ENCODE measurements at places on chromosomes 4 and X.

- no peak for DNase-seq
These were observed 39.8 kb downstream of the MFAP3L start for GRCh38 chr4:169986369-169986768.

GRCh38 chr4:10552591-10553280 is 95.5 kb upstream of the ZNF518B start:
- no peak for DNase-seq

GRCh38 chr4:61427818-61428495 is 227.8 kb downstream of the ADGRL3 start:
- no peak for DNase-seq

DNA sequence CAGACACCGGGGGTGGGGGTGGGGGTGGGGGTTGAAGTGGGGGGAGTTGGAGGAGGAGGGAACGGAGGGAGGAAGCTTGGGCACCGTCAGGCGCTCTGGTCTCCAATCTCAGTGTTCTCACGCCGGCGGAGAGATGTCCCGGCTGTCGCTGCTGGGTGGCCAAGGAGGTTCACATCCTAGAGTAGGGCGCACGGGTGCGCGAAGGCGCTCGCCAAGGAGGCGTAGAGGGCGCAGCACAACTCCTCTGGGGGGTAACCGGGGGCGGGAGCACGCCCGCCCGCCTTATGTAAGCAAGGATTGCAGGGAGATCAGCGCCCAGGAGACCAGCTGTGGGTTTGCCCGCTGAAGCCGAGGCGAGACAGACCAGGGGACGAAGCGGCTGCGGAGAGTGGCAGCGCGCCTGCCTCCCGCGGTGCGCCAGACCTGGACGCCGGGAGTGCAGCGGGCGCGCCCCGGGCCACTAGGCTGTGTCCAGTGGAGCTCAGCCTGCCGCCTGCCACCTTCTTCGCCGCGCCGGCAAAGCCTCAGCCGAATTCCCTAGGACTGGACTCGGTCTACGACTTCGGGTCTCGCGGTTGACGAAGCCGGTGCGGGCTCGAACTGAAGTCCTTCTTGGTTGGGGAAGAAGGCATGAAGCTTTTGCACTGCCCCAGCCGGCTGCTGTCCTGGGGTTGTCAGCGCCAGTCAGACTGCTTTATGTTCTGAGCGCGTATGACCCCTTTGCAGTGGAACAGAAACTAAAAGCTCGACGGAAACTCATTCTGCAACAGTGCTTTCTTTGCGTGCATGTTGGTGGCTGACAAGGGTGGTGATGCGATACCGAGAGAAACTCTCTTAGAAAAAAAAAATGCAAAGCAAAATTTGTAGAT is 707 bp upstream of the UNC5C start:
- DNase-seq: no peak

- peak; percentile 32 for DNase-seq
These were observed 42.2 kb upstream of the CXCL8 start for GRCh38 chr4:73698217-73698616.

DNA sequence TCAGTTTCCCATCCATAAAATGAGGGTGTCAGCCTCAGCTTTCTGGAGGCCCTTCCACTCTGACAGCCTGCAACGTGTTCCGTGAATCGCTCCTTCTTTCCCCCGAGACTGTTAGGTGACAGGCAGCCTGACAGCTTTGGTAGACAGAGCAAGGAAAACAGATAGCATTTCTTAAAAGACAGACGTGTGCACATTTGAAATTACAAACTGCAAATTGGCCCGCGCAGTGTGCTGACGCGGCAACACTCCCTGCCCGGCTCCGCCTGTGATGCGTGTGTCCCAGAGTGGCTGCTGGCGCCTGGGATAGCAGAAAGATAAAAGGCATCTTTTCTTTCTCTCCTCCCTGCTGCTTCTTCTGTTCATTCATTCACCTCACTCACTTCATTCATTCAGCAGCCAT is 245.3 kb downstream of the AFAP1 start:
- DNase-seq: no peak

DNA sequence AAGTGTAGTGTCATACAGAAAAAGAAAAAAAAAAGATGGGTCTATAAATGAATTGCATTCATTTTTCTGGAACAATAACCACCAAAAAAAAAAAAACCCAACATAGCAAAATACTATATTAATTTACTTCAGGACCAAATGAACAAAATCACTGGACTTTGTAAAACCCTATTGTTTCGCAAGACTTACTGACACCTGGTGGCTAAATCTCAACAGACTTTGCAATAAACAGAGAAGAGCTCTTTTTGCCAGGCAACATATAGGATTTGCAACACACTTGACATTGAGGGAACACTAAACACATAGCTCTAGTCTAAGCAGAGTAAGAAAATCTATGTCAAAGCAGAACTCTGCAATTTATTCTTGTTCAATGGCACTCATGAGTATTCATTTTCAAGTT is 990.2 kb downstream of the STPG2 start:
- no peak for DNase-seq

DNA sequence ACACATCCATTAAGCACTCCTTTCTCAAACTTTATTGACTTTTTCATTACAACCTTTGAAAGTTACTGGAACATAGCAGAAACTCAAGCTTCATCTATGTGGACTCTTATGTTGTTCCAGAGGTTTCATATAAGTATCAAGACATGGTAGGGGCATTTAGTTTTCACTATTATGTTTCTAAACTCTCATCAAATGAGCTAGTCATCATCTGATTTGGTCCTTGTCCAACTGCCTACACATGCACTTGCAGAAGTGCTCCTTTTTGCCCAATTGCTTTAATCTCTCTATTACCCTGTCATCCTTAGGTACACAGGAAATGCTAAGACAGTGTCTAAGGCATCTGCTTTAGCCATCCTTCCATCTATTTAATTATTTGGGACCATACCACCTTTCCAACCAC is 42.2 kb upstream of the EPGN start:
- no peak for DNase-seq

DNA sequence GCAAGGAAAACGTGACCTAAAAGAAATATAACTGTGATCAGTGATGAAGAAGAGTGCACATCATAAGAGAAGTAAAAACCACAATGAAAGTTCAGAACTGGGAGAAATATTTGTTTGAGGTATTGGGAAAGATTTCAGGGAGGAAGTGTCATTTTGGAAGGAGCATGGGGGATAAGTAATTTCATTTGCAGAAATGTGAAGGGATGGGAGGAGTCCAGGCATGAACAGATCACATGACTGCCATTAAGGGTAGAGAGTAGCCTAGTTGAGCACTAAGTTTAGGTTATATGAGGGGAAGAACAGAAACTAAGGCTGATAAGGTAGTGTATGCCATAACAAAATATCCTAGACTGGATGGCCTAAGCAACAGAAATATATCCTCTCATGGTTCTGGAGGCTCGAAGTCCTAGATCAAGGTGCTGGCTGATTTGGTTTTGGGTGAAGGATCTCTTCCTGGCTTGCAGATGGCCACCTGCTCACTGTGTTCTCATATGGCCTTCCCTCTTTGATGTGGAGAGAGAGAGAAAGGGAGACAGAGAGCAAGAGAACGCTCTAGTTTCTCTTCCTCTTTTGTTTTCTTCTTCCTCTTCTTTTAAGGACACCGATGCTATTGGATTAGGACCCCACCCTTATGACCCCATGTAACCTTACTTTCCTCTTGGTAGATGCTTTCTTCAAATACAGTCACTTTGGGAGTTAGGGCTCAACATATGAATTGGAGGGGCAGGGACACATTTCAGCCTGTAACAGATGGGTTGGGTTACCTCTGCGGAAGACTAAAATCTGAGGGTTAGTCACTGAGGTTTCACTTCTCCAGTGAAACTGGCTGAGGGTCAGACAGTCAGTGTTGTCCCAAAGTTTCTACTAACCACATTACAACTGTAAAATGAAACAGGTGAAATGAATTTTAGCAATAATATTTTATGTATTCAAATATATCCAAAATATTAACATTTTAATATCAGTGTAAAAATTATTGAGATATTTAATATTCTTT is 77.9 kb downstream of the EGF start:
- DNase-seq: no peak

- no peak for DNase-seq
These were observed 115.1 kb downstream of the RBM47 start for GRCh38 chr4:40514497-40514951.

DNA sequence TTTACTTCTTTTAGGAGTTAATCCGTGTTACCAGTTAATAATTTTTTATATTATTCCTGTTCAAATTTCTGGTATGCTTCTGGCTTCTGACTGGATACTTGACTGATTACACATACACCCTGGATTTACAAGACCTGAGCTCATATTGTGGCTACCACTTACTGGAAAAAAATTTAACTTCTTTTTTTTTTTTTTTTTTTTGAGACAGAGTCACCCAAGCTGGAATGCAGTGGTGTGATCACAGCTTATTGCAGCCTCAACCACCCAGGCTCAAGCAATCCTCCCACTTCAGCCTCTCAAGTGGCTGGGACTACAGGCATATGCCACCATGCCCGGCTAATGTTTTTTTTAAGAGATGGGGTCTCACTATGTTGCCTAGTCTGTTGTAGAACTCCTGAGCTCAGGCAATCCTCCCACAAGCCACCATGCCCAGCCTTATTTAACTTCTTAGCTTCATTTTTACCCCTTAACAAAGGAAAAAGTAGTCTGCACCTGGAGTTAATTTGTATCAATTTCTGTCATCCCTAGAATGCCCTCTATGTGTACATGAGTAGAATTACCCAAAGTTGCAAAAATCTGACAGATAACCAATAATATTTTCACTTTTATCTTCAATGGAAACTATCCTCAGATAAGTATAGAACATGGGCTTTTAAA is 50.3 kb downstream of the TMEM165 start:
- DNase-seq: peak; percentile 89

- DNase-seq: no peak
These were observed 1.6 kb upstream of the JCHAIN start for GRCh38 chr4:70667740-70668535.

DNA sequence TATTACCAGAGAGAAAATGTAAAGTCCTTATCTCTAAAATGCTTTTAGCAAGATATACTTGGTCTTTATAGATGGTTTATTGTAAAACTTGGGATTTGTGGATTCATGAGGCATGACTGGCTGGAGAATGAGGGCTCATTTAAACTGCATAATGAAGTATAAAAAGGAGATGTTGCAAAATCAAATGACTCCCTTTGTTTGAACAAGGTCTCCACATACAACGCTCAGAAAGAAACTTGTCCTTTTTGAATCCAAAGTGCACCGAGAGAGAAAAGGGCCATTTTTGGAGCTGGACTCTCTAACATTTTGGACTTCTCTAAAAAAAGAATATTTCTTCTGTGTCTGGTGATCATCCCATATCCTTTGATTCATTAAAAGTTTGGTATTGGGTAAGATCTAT is 7.7 kb upstream of the EIF1AX start:
- no peak for DNase-seq

GRCh38 chrX:136963973-136964372 is 69.8 kb downstream of the GPR101 start:
- DNase-seq: no peak

DNA sequence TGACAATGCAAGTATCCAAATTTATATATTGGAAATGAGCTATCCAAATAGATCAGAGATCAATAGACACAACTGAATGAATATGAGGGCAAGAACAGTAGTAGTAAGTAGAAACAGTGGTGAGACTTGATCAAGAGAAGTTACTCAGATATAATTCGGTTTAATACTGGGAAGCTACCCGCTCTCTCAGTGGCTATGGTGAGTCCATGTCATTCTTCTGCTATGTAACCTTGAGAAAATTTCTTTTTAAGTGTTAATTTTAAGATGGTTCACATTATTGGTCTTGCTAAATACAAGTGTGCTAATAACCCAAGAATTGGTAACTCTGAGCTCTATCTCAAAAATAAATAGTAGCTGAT is 53.6 kb downstream of the LEF1 start:
- no peak for DNase-seq

Measured in ELR (cell line).